ENCODE measurements at places on chromosomes 2 and 18.

- DNase-seq, result no peak
These were observed 473.4 kb upstream of the UBE2E3 start for GRCh38 chr2:180507028-180507427.

DNA sequence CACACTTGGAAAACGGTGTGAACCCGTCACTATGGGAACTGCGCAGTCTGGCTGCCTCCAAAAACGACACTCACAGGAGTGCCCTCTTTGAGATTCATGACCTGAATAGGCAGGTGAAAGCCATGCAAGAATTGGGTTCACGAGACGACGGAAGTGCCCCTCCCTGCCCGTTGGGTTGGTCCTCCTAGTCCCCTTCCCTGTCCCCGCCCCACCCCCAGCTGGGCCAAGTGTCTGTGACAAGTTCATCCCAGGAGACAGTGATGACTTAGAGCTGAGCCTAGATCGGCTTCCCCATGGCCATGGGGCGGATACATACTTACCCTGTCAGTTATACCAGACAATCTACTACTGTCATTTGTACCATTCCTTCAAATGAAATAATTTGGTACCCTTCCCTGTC is 1137.7 kb upstream of the CHAC2 start:
- DNase-seq, result no peak

DNA sequence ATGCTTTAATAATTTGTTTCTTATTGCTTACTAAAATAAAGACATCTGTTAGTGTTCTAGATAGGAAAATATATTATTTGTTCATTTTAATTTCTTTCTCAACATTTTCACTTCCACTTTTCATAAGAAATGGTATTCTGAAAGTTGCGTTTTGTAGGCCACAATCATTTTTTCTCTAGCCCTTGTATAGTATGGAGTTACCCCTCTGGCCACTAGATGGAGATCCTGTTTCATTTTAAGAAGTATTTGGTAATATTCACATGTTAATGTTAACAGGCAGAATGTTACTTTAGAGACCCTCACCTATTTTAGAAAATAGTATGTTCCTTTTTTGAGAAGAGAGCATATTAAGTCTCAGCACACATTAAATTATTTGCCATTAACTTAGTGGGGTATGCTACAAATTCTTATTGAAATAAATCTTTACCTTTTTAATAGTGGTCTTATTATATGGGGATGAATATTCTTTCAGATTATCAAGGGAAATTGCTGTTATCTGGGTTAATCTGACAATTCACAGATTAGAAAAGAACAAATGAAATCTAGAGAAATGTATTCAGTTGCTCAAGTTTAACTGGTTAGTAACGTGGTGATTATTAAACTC is 73.9 kb upstream of the TTC27 start:
- no peak for DNase-seq

DNA sequence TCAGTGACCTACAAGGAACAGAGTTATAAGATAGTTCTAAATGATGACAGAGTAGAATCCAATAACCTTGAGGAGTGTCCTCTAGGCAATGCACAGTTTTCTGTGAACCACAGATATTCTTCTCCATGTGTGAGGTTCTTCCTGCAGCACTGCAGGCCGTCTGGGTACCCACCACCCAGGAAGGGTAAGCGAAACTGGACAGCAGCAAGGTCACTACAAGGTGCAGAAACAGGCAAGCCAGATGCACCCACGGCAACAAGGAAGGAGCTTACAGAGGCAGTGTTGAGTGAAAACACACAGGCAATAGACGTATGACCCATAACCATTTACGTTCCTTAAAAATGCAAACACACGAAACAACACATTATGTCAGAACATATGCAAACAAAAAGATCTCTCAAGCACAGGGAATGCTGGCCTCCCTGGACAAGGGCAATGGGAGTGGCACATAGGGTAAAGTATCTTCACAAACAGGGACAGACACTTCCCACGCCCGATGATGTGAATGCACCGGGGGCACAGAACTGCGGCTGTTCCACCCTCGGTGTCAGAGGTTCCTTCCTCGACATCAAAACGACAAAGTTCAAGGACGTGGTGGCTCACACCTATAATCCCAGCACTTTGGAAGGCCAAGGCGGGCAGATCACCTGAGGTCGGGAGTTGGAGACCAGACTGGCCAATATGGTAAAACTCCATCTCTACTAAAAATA is 84.1 kb downstream of the NDUFA10 start:
- DNase-seq, result no peak

DNA sequence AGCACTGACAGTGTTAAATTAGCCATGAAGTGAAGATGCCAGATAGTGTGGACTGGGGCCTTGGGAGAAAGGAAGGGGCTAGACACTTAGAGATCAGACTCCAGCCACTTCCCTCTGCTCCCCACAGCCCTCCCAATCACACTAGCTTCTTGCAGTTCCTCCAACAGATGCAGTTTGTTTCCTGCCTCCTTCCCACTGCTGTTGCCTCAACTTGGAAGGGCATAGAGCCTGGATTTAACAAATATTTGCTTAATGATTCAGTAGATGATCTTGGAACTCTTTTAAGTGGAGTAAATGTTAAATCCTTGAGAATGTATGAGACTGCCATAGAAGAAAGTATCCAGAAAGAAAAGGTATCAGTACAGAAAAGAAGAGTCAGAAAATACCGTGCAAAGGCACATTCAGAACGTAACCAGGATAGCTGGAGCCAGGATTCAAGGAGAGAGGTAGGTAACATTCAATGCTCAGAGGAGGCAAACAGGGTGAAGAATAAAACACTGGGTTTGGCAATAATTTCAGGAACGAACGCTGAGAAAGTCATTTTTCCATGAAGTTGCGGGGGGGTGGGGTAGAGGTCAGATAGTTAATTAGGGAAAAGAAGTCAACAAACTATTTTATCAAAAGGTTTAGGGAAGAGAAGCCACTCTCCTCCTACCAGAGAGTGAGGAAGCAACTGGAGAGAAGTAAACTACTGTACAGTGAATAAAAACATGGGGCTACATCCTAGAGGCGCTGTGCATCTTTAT is 1.3 kb upstream of the BZW1 start:
- DNase-seq, result no peak

DNA sequence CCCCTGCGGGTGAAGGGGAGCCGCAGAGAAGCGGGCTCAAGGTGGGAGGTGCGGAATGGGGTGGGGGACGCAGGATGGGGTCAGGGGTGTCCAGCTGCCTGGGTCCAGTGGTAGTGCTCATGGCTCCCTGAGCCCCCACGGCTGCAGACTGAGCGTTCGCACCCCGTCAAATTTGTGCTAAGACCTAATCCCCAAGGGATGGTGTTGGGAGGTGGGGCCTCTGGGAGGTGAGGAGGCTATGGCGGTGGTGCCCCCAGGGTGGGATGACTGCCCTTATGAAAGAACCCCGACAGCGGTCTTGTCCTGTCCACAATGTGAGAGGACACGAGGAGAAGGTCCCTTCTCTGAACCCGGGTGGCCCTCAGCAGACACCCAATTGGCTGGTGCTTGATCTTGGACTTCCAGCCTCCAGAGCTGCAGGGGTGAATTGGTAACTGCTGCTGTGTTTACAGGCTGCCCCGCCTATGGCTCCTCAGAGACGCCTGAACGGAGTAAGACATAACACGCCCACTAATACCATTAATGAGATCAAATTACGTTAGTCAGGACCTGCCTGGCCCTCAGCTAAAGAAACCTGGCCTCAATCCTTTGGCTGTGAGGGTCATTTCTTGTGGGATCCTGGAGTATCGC is 42.6 kb downstream of the PXDN start:
- peak; percentile 70 for DNase-seq

DNA sequence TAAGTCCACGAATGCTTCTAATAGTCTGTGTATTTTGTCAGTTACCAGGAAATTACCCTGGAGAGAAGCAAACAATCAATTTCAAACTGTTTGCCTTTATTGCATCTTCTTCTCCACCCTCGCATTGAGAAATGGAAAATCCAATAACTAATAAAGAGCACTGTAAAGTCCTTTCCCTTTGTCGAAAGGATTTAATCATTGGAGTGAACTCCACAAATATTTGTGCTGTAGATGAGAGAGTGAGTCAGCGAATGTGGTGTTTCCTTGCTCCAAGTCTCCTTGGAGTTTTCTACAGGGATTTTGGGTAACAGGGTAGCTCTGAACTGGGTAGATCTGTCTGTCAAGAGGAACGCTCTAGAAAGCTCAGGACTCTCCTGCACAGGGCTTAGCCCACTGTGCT is 240.2 kb downstream of the KCNS3 start:
- DNase-seq, result no peak

GRCh38 chr18:75257605-75258004 is 47.0 kb downstream of the TSHZ1 start:
- no peak for DNase-seq

DNA sequence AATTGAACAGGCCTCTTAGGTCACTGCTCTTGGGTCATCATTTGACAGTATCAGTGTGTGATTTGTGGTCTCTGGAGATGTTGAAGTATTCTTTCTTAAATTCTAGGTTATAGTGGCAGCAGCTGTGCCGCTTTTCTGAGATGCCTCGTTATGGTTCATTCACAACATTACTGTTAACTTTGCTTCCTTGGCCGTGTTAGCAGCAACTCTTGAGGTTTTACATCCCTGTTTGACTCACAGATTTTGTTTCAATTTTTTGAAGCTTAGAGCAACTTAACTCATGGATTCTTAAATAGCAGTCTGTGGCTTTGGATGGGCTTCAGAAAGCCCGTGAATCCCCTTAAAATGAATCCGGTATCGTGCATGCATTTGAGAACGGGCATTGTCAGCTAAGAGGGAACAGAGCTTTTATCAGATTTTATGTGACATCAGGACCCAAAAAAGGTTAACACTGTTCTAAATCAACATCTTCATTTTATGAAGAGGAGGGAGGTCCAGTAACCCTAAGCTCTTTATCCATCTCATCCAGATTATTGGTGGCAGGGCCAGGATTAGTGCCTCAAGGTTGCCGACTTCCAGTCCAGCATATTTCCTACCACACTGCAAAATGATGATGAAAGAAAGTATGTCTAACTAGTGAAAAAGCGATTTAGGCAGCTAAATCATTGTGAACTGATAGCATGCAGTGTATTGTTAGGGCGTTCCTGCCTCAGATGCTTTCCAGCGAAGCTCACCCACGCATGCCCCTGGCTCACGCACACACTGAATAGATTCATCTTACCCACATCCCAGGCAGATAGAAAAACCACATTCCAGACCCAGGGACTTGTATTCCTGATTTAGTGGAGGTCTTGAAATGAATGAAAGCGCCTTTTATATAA is 5.1 kb downstream of the TRIB2 start:
- no peak for DNase-seq

DNA sequence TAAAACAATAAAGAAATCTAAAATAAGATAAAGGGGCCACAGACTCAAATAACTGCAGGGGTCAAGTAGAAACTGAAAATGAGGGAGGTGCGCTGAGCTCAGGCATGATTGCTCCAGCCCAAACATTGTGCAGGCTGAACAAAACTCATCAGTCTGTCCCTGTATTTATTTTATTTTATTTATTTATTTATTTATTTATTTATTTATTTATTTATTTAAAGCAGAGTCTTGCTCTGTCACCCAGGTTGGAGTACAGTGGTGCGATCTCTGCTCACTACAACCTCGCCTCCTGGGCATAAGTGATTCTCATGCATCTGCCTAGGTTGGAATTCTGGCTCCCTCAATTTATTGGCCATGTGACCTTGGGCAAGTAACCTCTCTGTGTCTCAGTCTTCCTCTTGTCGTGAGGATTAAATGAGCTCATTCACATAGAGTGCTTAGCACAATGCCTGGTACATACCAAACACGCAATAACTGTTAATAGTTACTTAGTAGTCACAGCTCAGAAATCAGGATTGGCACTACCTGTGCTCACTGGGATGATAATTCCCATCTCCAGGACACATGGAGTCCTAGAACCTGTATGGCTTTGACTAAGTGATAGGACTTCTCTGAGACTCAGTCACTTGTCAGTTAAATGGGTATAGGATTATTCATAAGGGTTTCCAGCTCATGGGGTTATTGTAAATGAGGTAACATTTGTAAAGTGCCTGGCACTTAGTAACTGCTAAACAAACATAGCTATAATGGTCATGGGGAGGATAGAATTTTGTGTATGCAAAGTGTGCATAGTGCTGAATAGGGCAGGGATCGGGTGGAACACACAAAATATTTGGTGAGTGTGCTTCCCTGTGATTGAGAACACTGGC is 6.0 kb downstream of the SPEG start:
- DNase-seq, result no peak

- peak; percentile 97 for DNase-seq
These were observed at the start of gene PDIA6 for GRCh38 chr2:10812362-10813162. TSS of gene PDIA6 (minus strand) at chr2:10812785. CDS start at chr2:10812696, 89 bp downstream.

DNA sequence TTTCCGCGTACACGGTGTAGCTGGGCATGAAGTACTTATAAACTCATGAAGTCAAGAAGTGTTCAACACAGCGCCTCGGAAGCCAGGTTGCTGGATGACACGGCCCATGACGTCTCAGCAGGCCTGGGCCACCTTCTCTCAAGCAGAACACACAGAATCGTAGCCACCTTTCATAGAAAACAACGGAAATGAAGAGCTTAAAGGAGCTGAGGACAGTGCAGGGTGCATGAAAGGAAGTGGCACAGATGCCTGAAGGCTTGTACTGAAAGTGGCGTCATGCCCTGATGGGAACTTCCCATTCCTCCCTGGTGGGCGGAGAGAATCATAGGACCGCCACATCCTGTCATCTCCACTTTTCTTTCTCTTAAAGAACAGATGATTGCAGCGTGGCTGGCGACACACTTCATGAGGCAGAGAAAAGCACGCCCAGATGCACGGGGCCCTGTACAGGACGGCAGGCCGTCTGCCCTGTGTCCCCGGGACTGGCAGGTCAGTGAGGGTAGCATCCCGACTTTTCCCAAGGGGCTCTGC is 31.1 kb downstream of the HDAC4 start:
- no peak for DNase-seq

DNA sequence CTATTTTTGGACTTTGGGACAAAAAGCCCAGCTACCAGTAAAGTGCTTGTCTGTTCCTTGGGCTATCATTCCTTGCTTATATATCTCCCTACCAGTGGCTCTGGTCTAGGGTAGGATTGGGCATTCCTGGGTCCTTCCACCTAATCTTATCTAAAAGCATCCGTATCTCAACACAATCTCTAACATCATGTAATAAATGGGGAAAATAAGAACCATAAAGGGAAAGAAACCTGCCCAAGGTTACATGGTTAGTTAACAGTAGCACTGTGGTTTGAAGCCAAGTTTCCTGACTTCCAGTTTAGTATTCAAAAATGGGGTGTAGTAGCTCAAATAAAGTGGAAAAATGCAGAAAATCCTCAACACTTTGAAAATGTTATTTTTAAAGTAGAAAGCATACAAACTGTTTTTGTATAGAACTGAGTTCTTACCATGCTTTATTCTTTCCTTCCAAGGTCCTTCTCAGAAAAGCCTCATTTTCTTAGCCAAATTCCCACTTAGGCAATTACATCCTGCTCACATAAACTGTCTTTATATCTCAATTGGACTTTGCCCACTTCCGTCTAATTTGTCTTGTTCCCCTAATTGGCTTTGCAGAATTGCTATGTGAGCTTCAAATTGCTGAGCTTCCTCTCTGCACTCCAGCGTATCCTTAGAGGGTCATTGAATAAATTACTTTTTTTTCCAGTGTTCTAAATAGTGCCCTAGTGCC is 273.1 kb upstream of the UBE2E3 start:
- DNase-seq, result no peak

GRCh38 chr2:60309941-60310660 is 243.4 kb downstream of the BCL11A start:
- no peak for DNase-seq

- no peak for DNase-seq
These were observed 10.7 kb downstream of the CXCR1 start for GRCh38 chr2:218155953-218156479.

GRCh38 chr2:12169721-12170120 is 423.3 kb downstream of the LPIN1 start:
- no peak for DNase-seq

- DNase-seq, result no peak
These were observed 286.9 kb downstream of the CTNNA2 start for GRCh38 chr2:79799729-79800128.
